ENCODE measurements at places on chromosomes 7 and 10.

- DNase-seq, result peak; percentile 73
Measured at GRCh38 chr7:51316666-51317581, at the start of gene COBL. TSS of gene COBL (minus strand) at chr7:51316809. CDS start at chr7:51316633, 176 bp downstream.

- no peak for DNase-seq
Measured at GRCh38 chr7:128450409-128450808, 5.3 kb upstream of the HILPDA start.

DNA sequence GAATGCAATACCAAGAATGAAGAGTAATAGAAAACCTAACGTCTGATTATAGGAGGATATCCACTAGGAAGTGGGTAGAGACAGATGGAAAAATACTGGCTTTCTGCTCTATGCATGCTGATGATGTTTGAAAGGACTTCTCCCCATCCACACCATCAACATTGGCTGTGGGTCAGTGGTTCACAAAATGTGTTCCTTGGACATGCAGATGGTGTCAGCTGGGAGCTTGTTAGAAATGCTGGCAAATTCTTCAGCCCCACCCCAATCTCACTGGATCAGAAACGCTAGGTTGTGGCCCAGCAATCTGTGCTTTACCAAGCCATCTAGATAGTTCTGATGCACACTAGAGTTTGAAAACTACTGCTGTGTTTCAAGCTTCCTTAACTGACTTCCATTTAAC is 164.1 kb downstream of the PPP1R17 start:
- DNase-seq, result no peak

- DNase-seq, result peak; percentile 6
Measured at GRCh38 chr7:22574754-22575520, 74.9 kb upstream of the STEAP1B start.

DNA sequence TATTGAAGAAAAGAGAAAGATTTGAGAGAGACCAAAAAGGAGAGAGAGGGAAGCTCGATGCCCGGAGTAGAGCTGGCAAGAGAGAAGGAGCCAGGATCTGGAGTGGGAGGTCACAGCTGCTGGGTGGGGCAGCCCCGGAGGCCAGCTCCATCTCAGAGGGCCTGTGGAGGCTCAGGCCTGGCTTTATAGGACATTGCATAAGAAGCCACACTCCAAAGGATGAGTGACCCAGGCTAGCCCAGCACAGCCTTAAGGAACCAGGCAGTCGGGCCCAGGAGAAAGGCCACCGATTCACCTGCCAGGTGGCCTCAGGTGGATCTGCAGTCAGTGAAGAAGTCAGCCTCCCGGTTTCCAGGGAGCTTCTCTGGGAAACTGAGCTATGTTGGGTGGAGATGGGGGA is 676 bp downstream of the PLAC9 start:
- DNase-seq, result no peak

GRCh38 chr10:73182568-73182967 is 14.6 kb downstream of the FAM149B1 start:
- peak; percentile 57 for DNase-seq

Measured in islet precursor cell (in vitro differentiated cells).